ENCODE measurements at places on chromosomes 11 and 22.

DNA sequence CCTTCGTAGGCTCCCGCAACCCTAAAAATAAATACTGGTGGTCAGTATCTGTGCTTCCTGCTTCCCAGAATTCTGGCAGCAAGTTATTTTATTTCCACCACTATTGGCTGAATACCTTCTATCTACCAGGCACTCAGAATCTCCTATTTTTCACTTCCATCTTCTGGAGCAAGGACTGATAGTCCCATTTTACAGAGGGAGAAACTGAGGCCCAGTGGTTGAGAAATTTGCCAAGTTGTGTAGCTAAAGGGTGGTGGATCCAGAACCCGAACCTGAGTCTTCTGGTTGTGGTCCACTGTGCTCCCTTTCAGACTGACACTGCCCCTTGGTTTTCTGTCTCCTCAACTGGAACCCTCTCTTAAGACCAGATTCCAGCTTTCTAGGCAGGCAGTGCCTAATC, 31.6 kb downstream of the NECTIN1 start:
- DNase-seq = no peak

GRCh38 chr22:45628515-45628914, 43.1 kb upstream of the ATXN10 start:
- no peak for DNase-seq

GRCh38 chr11:63635762-63636465, 21.7 kb upstream of the PLAAT3 start:
- peak; percentile 59 for DNase-seq

DNA sequence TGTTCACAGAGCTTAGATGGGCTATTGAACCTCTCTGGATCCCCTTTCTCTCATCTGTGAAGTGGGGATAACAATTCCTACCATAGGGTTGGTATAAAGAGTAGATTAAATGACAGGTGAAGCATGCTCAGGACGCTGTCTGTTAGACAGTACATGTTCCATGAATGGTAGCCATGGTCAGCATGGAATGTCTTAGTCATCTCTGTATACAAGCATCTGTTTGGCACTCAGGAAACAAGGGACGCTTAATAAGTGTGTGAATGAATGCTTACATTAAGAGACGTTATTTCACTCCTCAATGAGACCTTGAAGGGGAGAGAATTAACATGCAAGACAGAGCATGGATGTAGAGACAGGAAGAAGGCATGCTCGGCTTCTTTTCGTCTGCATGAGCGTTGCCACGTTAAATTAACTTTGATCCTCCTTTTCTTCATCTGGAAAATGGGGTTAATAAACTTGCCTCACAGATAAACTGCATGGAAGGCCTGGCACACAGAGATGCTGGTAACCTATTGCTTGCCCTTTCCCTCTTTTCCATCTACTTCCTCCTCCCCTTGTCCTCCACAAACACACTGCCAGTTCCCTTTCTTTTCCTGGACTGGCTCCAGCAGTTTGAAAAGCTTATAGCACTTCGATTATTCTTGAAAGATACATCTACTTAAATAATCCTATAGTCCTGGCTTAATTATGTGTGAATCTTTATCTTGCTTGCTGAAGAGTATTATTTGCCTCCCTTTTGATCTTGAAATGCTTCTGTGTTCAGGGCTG, 267.2 kb upstream of the MTNR1B start:
- no peak for DNase-seq

GRCh38 chr11:41003339-41004282, 455.8 kb downstream of the LRRC4C start:
- no peak for DNase-seq
